H54 (cell line): ENCODE measurements at places on chromosomes 7 and 10.
A peak's percentile ranks its signal among the peaks of the same experiment; 100 is the strongest.

DNA sequence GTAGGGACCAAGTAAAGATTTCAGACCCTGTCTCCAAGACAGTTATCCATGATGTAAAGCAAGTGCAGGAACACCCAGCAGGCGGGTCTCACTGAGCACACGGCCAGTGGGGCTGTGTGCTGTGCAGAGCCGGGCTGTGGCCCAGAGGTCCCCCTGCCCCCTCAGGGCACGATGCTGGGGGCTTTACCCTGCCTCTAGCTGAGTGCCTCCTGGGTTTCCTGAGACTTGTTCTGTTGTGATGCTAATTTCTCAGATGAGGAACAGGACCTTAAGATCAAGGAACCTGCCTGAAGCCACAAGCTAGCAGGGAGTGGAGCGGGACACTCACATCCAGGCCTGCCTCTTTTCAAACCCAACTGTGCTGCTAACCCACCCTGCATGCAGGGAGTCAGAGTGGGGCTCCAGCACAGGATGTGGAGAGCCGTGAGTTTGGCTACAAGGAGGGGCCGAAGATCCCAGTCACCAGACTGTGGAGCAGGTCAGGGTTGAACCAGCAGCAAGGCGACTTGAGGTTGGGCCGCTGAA lies 76.1 kb upstream of the LYZL2 start:
- no peak for DNase-seq

DNA sequence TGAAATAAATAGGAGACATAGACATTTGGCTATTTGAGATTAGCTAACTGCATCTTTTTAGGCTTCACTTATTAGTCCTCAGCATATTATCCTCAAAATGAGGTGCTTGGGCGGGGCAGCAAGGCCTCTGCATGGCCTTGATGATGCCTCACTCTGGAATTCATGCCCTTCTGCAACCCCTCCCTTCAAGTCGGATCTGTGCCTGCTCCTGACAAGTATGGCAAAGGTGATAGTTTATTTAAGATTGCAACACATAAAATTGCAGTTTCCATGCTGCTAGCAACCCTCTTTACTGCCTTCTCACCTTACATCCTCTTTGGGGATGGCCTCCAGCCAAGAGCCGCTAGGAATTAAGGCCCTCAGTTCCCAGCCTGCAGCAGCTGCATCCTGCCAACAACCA lies 241.3 kb upstream of the ADARB2 start:
- DNase-seq = no peak

DNA sequence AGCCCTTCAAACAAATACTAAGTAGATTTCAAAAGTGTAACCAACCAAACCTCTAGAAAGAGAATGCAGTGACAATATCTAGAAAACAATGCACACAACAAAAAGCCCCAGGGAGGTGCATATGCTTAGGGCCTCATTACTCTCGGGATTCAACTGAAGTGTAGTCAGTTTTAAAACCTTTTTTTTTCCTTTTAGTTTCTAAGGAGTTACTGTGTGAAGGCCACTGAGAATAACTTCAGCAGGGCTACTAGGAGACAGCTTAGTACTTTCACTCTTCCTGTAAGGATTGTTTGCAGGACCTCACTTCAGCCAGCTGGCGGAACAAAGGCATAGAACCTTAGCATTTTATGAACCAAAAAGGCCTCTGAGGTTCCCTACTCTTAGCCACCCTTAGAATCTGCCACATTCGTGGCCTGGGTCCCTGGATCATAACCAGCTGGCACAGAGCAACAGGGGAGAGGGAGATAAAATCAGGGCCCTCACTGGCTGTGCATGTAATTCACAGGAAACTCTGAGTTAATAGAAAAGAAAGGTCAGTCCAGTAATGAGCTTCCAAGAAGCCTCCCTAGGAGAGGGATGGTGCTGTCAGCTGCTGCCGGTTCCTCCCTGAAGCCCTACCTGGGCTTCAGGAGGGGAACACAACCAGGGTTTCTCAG lies 3.6 kb downstream of the VOPP1 start:
- no peak for DNase-seq

GRCh38 chr7:5478568-5479430 lies 55.2 kb upstream of the TNRC18 start:
- no peak for DNase-seq

DNA sequence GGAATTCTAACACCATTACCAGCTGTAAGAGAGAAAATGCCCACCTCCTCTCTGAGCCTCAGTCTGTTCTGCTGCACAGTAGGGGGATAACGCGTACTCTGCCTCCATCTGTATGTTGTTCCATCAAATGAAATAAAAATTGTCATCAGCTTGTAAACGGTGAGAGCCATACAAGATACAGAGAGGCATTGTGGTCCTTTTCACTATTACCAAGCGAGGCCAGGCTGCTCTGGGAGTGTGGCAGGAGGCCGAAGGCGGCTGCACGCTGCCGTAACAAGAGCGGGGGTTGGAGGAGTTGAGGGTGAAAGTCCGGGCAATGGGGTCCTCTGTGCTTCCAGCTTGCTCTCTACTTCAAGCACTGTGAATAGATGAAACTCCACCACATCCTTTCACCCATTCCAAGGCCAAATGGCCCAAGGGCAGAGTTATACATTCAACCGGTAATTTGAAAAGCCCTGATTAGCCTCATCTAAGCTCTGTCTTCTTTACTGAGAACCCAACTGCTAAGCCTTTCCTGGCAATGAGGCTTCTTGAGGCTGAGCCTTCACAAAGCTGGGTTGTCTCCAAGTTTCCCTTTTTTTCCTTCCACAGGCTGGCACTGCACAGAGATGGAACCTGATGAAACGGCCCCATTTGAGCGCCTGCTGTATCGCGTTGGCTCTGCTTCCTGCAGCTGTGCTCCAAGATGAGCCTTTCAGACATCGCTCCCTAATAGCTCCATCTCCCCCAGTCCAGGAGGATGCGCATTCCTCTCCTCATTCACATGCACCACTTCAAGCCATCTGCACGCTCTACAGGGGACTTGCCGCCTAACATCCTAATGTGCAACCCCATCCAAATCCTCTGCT lies 47.2 kb downstream of the PYROXD2 start:
- DNase-seq = no peak

DNA sequence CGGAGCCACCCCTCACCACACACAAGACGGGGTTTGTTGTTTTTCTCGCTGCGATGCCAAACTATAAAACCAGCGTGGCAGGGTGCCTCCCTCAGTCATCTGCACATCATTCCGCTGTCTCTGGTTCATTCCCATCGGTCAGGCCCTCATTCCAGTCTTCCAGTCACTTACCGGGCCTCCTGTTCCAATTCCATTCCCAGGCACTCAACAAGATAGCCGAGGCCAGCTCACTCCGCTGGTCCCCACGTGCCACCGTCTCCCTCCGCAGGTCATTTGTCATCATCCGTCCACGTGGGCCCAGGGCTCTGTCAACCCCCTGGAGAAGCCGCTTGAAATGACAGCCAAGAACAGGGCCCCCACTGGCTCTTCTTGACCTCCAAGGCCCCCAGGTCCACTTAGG lies 6.1 kb upstream of the TMEM184A start:
- DNase-seq = no peak

GRCh38 chr10:1195828-1196227 lies 139.6 kb downstream of the WDR37 start:
- DNase-seq = no peak

- no peak for DNase-seq
Measured at GRCh38 chr10:34746094-34746493, 69.0 kb downstream of the PARD3 start.

DNA sequence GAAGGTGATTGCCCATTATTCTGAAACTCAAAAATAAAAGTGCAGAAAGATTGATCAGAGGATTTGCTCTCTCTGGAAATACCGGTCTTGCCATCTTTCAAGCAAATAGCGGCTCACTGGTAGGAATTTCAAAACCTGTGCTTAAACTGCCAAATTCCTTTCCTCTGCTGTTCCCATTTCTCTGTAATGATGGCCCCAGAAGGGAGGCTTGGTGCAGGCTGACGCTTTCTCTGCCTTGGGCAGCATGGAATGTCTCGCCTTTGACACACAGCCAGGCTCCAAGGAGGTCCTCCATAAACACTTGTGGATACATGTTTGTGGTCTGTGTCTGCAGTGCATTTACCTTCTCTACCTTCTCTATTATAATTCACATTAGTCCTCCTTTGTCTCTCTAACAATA lies 146.8 kb downstream of the HIBADH start:
- no peak for DNase-seq

DNA sequence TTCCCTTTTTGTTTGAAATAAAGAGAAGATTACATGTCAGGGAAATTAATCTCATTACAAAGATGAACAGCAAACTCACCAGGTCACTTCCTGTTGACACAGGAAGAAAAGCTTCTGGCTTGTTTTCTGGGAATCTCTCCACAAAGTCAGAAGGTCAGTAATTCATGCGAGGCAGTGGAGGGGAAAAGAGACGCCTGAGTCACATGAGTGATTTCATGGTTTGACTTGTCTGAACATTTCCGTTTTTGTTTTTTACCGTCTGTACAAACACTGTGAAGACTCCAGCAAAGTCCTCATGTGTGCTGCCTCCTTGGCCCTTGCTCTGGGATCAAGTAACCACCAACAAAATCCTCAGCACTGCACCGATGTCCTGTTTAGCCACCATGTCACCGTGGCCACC lies 2.5 kb upstream of the HABP2 start:
- no peak for DNase-seq

GRCh38 chr10:15053061-15053460 lies 9.3 kb downstream of the OLAH start:
- DNase-seq = no peak

- no peak for DNase-seq
Measured at GRCh38 chr10:77834540-77834939, 92.0 kb downstream of the DLG5 start.

DNA sequence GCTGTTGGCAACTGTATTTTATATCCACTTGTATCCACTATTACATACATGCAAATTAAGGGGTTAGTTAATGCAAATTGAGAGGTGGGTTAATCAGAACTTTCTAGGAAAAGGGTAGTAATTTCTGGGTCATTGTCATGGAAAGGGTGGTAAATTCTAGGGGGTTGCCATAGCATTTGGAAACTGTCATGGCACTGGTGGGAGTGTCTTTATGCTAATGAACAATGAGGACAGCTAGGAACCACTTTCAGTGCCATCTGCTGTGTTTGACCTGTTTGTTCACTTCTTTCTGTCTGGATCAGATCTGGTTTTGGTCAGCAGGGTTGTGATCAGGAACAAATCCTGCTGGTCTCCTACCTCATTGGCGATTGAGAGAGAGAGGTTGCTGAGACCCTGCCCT lies 283.3 kb upstream of the PRKCQ start:
- no peak for DNase-seq

GRCh38 chr7:36182854-36183604 lies 30.0 kb downstream of the EEPD1 start:
- no peak for DNase-seq

GRCh38 chr7:90701021-90701420 lies 104.9 kb downstream of the CDK14 start:
- DNase-seq = no peak

DNA sequence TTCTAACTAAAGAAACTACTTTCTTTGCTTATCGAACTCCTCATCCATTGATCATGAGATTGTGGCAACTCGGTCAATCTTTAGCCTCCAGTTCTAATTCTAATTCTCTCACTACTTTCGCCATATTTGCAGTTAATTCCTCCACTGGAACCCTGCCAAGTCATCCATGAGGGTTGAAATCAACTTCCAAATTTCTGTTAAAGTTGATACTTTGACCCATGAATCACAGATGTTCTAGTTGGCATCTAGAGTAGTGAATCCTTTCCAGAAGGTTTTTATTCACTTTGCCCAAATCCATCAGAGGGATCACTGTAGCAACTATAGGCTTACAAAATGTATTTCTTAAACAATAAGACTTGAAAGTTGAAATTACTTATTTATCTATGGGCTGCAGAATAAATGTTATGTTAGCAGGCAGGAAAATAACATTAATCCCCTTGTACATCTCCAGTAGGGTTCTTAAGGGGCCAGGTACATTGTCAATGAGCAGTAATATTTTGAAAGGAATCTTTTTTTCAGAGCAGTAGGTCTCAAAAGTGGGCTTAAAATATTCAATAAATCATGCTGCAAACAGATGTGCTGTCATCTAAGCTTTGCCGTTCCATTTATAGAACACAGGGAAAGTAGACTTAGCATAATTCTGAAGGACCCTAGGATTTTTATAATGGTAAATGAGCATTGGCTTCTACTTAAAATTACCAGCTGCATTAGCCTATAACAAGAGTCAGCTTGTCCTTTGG lies 39.4 kb downstream of the CCDC71L start:
- no peak for DNase-seq

GRCh38 chr7:19442016-19442785 lies 266.6 kb downstream of the POLR1F start:
- DNase-seq = peak; percentile 45

DNA sequence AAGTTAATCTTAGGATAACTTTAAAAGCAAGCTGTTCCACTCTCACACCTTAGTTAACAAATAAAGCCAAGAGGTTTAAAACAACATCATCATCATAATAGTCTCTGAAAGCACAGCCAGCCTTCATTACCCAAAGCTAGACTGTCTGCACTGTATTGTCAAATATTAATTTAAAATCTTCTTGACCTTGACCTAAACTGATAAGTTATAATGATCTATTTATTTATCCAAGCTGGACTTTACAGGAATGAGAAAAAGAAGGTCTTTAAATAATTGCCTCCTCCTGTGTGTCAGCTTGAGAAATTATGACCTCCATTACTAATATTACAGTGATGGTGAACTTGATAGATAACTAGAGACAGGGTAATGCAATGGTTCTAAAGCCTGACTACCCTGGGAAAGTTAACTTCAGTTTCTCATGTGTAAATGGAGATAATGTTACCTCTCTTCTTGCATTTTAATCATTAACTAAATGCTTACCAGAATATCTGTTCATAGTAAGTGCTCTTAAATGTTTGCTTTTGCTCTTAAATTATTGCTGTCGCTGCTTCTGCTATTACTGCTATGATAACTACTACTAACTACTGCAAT lies 111.0 kb downstream of the KAT6B start:
- DNase-seq = no peak

DNA sequence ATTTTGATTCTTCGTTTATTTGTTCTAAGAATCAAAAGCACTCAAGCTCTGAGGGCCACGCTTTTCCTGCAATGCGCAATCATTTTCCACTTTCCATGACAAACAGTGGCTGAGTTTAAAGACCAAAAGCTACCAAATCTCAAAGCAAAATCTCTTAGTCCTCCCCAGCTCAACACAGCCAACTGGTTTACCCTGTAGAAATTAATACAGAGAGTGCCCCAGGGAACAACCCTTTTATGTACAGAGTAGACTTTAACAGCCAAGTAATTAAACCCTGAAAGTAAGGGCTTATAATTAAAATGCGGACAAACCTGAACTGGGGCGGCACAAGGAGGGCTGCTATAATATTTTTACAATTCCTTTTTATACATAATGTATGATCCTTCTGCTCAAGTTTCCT lies 53.2 kb downstream of the FAM53B start:
- DNase-seq = no peak

DNA sequence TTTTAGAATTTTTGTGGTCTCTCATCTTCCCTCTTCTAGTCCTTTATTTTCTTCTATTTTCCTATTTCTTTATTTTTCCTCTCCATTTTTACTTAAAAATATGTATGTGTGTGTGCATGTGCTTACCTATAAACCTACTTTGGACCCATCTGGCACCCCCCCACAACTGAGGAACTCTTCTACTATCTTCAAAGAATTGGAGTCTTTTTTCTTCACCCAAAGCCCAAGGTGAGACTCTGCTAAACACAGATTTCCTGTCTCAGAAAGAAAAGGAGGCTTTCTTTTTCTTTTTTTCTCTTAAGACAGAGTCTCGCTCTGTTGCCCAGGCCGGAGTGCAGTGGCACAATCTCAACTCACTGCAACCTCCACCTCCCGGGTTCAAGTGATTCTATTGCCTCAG lies 24.2 kb downstream of the PRTFDC1 start:
- DNase-seq = no peak

- no peak for DNase-seq
Measured at GRCh38 chr7:3981281-3981680, 680.2 kb downstream of the SDK1 start.

- DNase-seq = peak; percentile 70
Measured at GRCh38 chr7:94620703-94621118, 35.2 kb downstream of the SGCE start.
